ENCODE measurements at places on chromosomes 1 and 21.

DNA sequence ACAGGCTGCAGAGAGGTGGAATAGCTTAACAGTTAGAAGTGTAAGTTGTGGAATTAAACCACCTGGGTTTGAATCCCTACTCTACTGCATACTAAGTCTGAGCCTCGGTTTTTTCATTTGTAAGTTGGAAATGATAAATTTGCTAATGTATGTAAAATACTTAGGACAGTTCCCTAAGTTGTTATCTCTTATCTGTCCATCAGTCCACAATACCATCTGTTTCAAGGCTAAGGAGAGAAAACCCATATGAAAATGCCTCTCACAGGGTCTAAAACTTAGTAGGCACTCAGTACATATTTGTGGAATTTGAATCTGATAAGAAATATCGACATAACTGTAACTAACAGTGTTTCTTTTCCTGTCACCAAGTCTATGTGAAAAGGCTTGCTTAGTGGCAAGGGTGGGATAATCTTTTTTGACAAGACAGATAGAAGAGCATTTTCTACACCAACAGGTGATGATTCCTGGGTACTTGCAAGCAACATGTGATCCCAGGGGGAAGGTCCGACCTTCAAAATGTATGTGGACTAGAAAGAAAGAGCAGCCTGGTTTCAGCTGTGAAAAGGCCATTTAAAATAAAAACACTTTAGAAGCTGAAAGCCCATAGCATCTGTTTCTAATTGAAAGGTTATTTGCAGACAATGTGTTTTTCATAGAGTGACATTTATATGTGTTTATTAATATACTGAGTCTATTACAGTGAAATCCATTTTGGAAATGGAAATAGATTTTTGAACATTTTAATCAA, 202.9 kb downstream of the HHAT start:
- DNase-seq = no peak

GRCh38 chr1:155023627-155024026, 10.0 kb downstream of the DCST2 start:
- no peak for DNase-seq

GRCh38 chr1:35261412-35262120, 6.9 kb upstream of the ZMYM4 start:
- DNase-seq = no peak

GRCh38 chr1:208047476-208047934, 136.6 kb upstream of the CD34 start:
- no peak for DNase-seq

- DNase-seq = no peak
Observed at GRCh38 chr21:37970548-37970947, 54.3 kb upstream of the KCNJ6 start.

- no peak for DNase-seq
Observed at GRCh38 chr1:94936861-94937620, 10.1 kb upstream of the CNN3 start.

DNA sequence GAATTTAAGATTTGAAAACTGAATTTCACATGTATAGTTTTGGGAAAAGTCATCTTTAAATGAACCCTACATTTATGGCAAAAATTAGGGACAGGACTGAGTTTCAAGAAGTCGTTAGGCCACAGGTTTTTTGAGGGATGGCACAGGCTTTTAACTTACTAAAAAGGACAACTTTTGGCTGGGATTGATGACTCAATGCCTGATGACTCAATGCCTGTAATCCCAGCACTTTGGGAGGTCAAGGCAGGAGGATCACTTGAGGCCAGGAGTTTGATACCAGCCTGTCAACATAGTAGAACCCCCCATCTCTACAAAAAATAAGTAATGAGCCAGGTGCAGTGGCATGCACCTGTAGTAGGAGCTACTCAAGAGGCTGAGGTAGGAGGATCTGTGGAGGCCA, 15.9 kb downstream of the UCK2 start:
- DNase-seq = no peak

DNA sequence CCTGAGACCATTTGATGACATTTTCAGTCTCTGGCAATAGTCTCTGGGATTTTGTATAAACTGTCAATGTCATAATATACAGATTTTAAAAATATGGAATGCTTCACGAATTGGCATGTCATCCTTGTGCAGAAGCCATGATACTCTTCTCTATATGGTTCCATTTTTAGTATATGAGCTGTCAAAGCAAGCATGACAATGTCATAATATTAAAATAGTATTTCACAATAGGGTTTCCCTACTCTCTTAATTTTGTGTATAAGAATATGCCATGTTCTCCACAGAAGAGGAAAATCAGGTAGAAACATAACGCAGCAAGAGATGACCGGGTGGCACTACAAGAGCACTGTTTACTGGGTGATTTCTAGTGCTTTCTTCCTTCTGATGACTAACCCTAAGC, 8.3 kb upstream of the DIPK1A start:
- DNase-seq = no peak

DNA sequence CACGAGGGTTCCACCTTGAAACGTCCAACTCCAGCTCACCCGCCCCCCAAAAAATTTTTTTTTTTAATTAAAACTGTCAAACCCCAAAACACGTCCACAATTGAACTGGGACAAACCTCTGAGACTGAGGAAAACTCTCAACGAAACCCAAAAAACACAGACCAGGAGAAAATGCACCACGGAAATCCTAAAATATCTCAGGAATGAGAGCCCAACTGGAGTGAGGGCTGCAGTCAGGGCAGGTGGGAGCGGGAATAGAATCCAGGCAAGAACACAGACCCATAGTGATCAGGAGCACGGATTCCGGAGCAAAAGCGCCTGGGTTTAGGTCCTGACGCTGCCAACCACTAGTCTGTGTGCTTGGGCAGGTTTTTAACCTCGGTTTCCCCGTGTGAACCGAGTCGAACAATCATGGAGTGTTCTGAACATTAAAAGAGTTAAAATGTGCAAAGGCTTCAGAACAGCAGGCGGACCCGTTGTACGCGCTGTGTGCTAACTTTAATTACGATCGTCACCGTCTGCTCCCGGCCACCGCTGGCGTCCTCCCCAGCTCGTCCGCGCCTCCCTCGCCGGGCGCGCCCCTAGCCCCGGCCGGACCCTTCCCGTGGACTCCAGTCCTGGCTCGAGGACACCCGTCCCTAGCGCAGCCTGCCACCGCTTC, 624 bp downstream of the ARHGAP29 start:
- DNase-seq = no peak

- DNase-seq = no peak
Observed at GRCh38 chr1:205976708-205977401, 26.3 kb downstream of the RAB7B start.

DNA sequence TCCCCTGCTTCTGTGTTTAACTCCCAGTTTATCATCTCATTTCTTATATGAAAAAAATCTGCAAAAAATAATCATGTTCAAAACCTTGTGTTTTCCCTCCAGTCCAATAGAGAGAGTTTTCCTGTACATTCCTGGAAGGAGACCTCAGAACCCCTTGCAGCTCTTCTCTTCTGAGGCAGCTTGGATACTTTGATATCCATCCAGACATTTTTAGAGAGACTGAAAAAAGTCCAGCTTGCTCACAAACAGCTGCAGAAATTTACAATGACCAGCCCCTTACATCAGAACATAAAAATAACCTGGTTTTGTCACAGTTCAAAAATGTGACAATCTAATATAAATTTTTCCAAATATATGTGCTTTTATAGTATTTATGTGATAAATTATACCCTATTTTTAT, 73.3 kb upstream of the C1orf115 start:
- no peak for DNase-seq

DNA sequence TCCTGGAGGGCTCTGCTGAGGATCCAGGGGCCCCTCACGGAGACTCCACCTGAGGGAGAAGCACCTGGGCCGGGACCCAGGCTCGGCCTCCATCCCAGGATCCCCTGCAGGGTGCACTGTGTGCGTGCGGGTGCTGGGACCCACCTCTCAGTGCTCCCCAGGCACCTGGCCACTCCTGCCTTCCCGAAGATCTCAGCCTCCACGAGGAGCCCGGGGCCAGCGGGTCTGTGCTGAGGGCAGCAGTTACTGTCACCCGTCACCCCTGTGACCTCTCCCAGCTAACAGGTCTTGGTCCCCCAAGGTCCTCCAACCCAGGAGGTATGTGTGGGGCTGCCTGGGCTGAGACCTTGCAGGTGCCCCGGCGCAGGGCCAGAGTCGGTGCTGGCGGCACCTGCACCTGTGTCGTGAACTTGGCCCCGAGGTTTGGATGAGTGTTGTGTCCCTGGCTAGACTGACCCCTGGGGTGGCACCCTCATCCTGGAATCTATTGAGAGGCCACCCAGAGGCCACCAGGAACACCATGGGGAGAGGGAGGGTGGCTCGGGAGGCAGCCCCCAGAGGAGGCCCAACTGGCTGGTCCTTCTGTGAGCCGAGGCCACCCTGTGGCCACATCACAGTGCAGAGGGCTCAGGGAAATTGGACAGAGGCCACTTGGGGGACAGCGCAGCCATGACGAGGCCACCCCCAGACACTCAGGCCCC, 17.7 kb downstream of the MORN1 start:
- no peak for DNase-seq

DNA sequence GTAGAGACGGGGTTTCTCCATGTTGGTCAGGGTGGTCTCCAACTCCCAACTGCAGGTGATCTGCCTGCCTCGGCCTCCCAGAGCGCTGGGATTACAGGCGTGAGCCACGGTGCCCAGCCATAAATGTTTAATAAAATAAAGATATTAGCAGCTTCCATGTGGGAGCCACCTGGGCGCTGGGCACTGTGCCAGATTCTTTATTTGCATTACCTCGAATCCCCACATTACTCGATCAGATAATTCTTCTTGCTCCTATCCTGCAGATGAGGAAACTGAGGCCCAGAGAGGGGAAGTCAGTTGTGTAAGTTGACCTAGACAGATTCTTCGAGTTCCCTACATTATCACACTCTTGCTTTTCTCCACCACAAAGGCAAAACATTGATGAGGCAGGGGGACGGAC, 24.9 kb upstream of the TENT5B start:
- no peak for DNase-seq

DNA sequence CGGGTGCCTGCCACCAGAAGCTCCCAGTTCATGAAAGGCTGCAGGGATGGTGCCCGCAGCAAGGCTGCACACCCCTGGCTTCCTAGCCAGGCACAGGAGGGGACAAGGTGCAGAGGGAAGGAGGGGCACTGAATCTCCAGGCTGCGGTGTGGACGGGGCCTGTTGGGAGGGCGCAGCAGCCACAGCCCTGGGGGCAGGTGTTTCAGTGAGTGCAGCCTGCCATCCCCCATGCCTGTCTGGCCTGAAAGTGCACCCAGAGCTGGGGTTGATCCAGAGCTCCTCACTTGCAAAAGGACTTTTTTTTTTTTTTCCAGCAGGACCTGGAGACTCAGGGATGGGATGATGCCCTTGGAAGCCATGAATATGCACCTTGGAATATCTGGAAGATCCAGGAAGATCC, 153.7 kb upstream of the C1orf174 start:
- DNase-seq = no peak

DNA sequence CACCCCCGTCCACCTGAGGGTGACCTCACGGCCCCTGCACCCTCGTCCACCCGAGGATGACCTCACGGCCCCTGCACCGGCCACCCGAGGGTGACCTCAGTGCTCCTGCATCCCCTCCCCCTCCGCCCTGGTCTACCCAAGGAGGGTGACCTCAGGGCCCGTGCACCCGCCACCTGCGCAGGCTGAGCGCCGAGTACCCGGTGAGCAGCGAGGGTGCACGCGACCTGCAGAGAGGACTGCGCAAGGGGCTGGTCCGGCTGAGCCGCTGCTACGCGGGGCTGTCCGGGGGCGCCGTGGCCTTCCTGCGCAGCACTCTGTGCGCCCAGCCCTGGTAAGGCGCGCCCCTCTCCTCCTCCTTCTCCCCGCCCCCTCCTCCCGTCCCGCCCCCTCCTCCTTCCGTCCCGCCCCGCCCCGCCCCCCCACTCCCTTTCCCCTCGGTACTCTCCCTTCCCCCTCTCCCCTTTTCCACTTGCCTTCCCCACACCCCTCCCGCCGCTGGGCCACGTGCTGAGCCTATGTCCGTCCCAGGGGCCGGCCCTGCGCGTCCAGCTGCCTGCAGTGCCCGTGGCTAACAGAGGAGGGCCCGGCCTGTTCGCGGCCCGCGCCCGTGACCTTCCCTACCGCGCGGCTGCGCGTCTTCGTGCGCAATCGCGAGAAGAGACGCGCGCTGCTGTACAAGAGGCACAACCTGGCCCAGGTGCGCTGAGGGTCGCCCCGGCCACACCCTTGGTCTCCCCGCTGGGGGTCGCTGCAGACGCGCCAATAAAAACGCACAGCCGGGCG, 28.4 kb downstream of the TRIM11 start:
- DNase-seq = no peak

- DNase-seq = peak; percentile 50
Observed at GRCh38 chr1:25030674-25031589, 100.9 kb upstream of the RUNX3 start.

DNA sequence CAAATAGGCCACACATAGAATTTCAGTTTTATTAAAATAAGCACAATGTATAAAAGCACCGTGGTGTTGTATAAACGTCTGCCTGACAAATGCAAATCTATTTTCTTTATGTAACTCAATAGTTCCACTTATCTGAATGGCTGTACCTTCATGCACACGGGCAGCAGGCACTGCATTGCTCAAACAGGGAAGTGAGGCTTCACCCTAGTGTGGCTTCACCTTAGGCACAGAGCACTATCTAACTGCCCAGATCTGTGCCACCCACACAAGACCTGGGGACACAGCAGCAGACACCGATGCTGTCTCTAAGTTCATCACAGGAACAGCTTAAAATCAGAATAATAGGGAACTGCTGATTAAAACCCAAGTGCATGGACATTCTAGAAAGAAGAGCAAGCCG, 6.0 kb upstream of the KNCN start:
- DNase-seq = no peak

- no peak for DNase-seq
Observed at GRCh38 chr1:16988210-16988609, 7.8 kb upstream of the MFAP2 start.

GRCh38 chr1:172931761-172932160, 119.0 kb downstream of the TNFSF18 start:
- DNase-seq = no peak

GRCh38 chr1:15153842-15154479, 414 bp downstream of the TMEM51 start:
- DNase-seq = no peak

- DNase-seq = no peak
Observed at GRCh38 chr1:231827337-231828105, 200.9 kb downstream of the DISC1 start.

DNA sequence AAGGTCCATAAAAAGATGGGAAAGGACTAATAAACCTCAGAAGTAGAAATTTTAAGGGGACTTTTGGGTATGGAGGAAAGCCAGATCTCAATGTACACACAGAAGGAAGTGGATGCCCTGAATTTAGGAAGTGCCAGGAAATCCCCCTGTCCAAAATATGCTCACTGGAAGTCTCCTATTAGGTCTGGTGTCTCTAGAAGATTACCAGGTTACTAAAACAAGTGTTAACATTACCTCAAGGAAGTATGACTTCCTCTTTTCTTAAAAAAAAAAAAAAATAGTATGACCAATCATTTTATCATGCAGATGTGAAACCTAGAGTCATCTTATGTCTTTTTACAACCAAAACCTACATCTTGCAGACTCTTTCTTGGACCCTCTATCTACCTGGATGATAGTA, 30.7 kb downstream of the CD58 start:
- no peak for DNase-seq

DNA sequence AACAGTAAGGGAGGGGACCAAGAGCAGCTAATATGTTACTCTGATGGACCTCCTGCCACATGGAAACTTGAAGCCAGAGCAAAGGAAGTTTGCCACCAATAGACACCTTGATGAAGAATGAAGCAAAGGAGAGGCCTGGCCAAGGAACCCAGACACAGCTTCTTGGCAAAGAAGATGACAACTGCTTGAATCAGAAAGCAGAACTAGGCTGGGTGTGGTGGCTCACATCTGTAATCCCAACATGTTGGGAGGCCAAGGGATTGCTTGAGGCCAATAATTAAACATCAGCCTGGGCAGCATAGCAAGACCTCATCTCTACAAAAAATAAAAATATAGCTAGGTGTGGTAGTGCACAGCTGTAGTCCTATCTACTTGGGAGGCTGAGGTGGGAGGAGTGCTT, 31.7 kb upstream of the CAPZB start:
- no peak for DNase-seq

Data from stimulated activated CD4-positive, alpha-beta T cell treated with anti-CD3 and anti-CD28 coated beads, Interleukin-1b, Interleukin-23, amount 100 ng/mL, for 1 hour (primary cell).